ENCODE measurements at places on chromosomes 11 and 22.

GRCh38 chr11:44388828-44389657 is 79.1 kb upstream of the ALX4 start:
- DNase-seq: no peak

DNA sequence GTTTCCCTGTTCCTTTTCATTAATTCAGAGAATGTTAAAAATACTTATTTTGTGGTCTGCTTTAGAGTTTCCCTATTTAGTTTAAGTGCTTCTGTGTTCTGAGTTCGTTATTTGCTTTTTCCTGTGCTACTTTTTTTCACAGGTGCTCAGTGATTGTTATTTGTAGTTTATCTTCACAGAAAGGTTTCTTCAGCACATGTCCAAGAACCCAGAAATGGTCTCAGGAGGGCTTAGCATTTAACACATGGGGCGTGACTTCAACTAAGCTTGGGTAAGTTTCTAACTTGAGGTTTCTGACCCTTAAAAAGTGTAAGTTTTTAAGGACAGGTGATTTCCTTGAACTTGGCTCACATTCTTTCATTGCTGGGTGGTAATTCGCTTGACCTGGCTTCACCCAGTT is 157.3 kb downstream of the AASDHPPT start:
- no peak for DNase-seq

- no peak for DNase-seq
Measured at GRCh38 chr11:44625759-44626523, 60.5 kb downstream of the CD82 start.

DNA sequence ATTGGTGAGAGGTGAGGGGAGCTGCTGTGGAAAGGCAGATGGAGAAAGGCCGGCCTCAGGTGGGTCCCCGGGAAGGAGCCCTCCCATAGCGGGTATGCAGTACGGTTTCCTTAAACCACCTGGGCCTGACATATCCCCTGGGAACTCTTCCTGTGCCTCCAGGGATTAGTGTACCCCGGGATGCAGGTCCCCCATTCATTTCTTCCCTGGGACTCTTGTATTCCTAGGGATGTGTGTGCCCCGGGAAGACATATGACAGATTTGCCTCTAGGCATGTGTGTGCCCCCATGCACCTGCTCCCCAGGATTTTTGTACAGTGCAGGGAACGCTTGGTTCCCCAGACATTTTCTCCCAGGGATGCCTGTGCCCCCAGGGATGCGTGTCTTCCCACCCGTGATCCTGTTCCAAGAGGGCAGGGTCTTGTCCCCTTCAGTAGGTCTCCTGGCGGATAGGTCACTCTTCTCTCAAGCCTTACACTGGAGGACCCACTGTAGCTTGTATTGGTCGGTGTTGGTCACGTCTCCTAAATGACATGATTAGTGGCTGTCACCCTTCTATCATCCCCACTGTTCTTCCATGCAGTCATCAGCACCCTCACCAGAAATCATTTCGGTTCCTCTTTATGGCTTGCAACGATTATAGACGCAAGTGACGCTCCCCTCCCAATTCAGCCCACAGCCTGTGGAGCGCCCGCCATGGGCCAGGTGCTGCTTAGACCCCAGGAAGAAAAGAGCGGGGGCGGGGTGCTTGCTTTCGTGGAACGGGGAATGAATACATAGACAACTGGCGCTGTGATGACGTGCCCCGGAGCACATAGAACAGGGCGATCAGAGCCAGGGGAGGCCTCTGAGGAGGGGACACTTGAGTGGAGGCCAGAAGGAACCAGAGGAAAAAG is 1.3 kb downstream of the PARVB start:
- no peak for DNase-seq

DNA sequence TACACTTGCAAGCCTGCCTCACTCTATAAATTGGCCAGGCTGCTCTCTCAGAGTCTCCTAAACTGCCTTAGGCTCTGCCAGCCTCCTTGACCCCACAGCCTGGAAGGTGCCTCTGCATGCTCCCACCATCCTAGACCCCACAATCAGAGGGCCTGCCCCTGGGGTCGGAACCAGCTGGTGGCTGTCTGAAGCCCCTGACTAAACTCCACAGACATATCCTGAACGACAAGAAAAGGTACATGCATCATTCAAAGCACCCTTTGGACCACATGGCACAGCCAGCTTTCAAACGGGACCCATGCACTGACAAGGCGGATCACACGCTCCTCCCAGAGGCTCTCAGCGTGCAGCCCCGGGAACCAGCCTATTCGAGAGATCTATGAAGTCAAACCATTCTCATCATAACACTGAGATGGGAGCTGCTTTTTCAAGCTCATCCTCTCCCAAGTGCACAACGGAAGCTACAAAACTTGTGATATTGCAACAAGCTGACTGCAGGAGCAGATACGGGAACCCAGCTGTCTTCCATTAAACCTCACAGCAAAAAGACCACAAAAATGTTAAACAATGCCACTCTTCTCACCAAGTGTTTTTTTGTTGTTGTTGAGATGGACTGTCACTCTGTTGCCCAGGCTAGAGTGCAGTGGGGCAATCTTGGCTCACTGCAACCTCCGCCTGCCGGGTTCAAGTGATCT is 8.1 kb downstream of the SHANK2 start:
- no peak for DNase-seq

DNA sequence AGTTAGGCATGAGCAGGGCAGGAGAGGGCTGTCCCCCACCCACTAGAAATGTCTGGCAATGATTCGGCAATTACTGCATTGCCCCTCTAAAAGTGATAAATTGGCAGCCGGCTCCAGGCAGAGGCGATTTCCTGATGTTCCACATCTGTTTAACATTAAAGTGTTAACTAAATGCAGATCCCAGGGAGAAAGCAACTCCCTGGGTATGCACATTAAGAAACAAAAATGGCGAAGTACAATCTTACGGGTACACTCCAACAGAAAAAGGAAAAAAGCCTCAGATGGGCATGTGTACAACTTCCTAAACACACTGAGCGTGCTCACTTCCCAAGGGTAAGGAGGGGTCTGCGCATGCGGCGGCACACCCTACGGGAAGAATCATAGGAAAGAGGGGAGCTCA is 314.4 kb downstream of the CASP12 start:
- DNase-seq: no peak

DNA sequence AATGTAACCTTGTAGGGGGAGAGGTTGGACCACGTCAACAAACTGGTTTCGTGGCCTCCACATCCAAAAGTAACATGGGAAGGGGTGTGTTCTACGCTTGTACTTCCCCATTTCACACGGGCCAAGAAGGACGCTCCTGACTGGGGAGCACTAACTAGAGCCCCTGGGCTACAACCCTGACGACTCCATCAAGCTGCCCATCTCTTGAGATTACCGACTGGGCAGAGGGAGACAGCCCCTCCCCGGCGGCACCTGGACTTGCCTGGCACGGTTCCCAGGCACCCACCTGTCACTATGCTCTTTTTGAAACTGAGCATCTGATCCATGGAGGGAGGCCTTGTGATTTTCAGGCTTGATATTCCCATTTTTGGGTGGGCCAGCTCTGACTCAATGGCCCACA is 68.5 kb downstream of the SHANK2 start:
- no peak for DNase-seq

- no peak for DNase-seq
Measured at GRCh38 chr11:19080579-19080993, 20.1 kb upstream of the MRGPRX2 start.

GRCh38 chr22:37193629-37194191 is 5.7 kb upstream of the C1QTNF6 start:
- DNase-seq: no peak

DNA sequence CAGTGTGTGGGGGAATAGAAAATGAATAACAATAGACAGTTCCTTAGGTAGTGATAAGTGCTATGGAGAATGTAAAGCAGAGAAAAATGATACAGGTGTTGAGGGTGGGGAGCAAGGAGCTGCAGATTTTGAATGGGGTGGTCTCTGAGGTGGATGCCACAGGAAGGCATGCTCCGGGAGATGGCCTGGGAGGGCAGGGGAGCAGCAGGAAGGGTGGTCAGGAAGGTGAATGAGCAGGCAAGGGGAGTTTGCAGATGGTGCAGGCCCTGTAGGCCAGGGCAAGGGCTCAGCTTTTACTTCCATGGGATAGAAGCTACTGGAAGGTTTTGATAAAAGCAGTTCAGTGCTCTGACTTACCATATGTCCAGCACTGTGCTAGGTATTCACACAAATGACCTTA is 44.8 kb downstream of the FDX1 start:
- DNase-seq: no peak

GRCh38 chr11:76841923-76842452 is 18.7 kb upstream of the ACER3 start:
- no peak for DNase-seq

Measured in CD4-positive, alpha-beta T cell (primary cell).